ENCODE measurements at places on chromosomes 1 and 21.
A peak's percentile ranks its signal among the peaks of the same experiment; 100 is the strongest.

DNA sequence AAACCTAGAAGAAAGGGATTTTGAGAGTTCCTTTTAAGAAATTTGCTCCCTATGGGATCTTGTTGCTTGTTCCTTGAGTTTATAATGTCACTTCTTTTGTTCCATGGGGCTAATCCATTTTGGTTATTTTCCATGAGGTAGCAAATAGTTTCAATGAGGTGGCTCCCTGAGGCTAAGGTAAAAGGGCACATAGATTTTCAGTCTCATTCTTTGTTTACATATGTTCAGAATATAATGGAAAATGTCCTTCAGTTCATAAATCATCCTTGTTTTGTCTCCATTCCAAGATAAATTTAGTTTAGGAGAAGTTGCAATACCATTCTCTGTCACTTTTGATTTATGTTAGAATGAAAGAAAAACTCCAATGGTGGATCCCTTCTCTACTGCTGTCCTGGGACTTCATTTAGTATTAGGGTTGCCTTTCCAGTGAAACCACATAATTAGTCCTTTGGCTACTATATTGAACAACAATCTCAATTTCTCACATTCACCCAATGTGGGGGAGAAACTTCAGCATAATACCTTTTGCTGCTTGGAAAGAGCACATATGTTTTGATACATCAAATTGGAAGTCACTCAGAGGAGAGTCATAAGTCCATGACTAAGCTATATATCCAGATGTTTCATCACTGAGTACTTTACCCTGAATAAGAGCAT lies 80.9 kb upstream of the ADAMTS5 start:
- H3K27ac ChIP-seq: no peak overlapping the region
- H3K36me3 ChIP-seq: no peaks in the 10 kb centered on the region
- no peak for DNase-seq
- H3K4me3 ChIP-seq: no peak overlapping the region
- H3K27me3 ChIP-seq: no peaks in the 10 kb centered on the region

GRCh38 chr1:1085171-1085841 lies 11.2 kb upstream of the RNF223 start:
- DNase-seq: no peak
- H3K27ac ChIP-seq: no peak overlapping the region
- no peaks in the 10 kb centered on the region for H3K27me3 ChIP-seq
- H3K36me3 ChIP-seq: no peaks in the 10 kb centered on the region
- no peaks in the 10 kb centered on the region for H3K4me1 ChIP-seq

DNA sequence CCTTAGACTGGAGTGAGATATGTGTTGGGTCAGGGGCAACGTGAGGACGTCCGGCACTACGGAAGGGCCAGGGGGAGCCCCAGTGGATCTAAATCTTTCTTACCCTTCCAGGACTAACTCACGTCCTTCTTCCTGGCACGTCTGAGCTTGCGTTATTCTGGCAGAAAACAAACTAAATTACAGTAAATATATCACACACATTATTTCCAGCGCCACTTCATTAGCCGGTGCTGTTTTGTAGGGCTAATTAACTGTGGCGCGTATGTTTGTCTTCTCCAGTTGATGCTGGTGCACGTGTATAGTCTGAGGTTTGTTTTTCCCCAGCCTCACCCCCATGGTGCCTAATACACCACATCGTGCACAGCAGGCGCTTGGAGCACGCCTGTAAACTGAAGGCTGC lies 59.2 kb downstream of the TLR5 start:
- DNase-seq: no peak
- no peaks in the 10 kb centered on the region for H3K36me3 ChIP-seq
- no peaks in the 10 kb centered on the region for H3K27me3 ChIP-seq
- H3K27ac ChIP-seq: no peak overlapping the region
- peaks cover 9% of the 10 kb centered on the region for H3K4me1 ChIP-seq
- H3K4me3 ChIP-seq: no peak overlapping the region

DNA sequence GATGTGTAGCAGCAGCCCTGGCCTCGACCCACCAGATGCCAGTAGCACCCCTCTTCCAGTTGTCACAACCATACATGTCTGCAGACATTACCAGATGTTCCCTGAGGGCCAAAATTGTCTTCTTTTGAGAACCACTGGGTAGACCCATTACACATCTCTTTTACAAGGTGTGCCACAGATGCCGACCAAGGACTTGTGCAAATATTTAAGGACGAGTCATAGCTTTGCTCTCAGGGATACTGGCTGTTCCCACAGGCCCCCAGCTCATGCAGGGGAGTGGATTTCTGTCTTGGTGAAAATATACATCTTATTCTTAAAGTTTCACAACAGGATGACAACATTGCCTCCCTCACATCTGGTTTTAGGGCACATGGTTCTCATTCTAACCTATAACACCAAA lies 59.4 kb upstream of the ZBTB18 start:
- DNase-seq: no peak
- no peaks in the 10 kb centered on the region for H3K4me1 ChIP-seq
- H3K4me3 ChIP-seq: no peak overlapping the region

- H3K4me3 ChIP-seq: no peak overlapping the region
- H3K27me3 ChIP-seq: no peaks in the 10 kb centered on the region
- H3K27ac ChIP-seq: no peak overlapping the region
- H3K4me1 ChIP-seq: no peaks in the 10 kb centered on the region
- DNase-seq: no peak
These were observed 47.0 kb downstream of the SLC37A1 start for GRCh38 chr21:42560517-42561179.

DNA sequence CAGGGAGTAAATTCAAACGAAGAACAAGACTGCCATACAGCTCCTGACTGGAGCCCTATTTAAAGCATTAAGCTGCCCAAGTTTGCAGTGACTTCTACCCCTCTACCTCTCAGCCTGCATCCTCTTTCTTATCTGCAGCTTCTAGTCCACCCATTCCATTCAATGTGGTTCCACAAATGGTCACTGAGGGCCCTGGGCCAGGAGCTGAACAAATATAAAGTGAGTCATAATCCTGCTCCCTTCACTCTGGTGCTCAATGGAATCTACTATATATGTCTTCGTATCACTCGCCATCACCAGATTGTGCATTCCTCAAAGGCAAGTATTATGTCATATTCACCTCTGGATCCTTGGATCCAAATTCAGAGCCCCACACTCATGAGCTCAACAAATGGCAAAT lies 398.7 kb downstream of the BRINP2 start:
- no peak for DNase-seq
- H3K27ac ChIP-seq: no peak overlapping the region
- H3K4me3 ChIP-seq: no peak overlapping the region
- no peaks in the 10 kb centered on the region for H3K4me1 ChIP-seq
- no peaks in the 10 kb centered on the region for H3K27me3 ChIP-seq

- H3K4me1 ChIP-seq: no peaks in the 10 kb centered on the region
- H3K36me3 ChIP-seq: no peaks in the 10 kb centered on the region
These were observed 75.6 kb downstream of the PIGK start for GRCh38 chr1:77143529-77144121.

- H3K4me3 ChIP-seq: no peak overlapping the region
- no peak overlapping the region for H3K27ac ChIP-seq
- no peaks in the 10 kb centered on the region for H3K27me3 ChIP-seq
- DNase-seq: no peak
- no peaks in the 10 kb centered on the region for H3K4me1 ChIP-seq
- no peaks in the 10 kb centered on the region for H3K36me3 ChIP-seq
These were observed 153.8 kb downstream of the ACTL8 start for GRCh38 chr1:17908945-17909344.

DNA sequence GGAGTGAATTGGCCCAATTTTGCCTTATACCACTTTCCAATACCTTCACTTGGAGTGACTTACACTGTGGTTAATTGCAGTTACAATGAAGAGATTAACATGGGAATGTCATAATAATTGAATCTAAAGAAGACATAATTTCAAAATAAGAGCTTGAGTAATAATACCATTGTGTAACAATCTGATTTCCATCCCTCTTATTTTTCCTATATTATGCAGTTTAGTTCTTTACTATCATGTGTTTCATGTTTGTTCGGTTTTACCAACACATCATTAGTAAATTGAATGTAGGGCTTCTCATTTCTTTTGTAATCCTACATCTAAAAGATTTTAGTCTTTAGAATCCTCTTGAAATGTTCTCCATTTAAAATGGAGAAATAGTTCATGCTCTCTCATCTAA lies 19.2 kb upstream of the XPR1 start:
- DNase-seq: no peak
- peaks cover 34% of the 10 kb centered on the region for H3K4me1 ChIP-seq
- H3K4me3 ChIP-seq: no peak overlapping the region
- H3K27ac ChIP-seq: no peak overlapping the region

DNA sequence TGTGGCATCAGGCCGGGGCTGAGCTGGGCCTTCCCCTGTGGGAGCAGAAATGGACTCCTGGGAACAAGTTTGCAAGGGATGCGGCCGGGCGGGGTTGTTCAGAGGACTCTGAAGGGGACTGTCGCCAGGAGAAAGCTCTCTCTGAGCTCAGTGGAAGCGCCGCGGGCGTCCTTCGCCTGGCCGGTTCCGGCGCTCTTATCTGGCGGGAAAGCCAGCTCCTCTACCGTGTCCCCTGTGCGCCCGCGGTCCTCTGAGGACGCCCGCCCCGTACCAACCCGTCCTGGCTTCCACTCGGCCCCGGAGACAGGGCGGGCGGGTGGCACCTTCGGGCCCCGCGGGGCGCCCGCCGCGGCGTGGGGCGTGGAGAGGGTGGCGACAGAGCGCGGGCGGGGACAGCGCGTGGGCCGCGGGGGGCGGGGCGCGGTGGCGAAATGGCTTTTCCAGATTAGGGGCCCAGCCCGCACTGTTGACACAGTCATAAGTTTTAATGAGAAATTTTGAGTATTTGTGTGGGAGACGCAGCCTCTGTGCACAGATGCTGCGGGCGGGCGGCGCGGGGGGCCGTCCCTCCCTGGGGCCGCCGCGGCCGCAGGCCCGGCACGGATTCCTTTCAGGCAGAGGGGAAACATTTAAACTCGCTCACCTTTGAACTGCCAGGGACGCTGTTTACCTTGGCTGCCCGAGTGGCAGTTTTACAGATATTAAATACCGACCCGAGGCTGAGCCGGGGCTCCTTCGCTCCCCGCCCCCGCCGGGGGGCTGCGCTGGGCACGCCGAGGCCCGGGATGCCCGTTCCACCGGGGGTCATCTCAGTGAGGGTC lies 70.2 kb downstream of the FOXD2 start:
- peak overlapping the region; percentile 37 for H3K4me3 ChIP-seq
- no peaks in the 10 kb centered on the region for H3K36me3 ChIP-seq
- H3K4me1 ChIP-seq: peaks cover 3% of the 10 kb centered on the region
- peaks cover 93% of the 10 kb centered on the region for H3K27me3 ChIP-seq

GRCh38 chr1:117591252-117591651 lies 14.6 kb upstream of the TENT5C start:
- peaks cover 7% of the 10 kb centered on the region for H3K4me1 ChIP-seq
- no peak overlapping the region for H3K4me3 ChIP-seq
- no peak for DNase-seq
- H3K27ac ChIP-seq: no peak overlapping the region
- H3K36me3 ChIP-seq: no peaks in the 10 kb centered on the region
- H3K27me3 ChIP-seq: no peaks in the 10 kb centered on the region

DNA sequence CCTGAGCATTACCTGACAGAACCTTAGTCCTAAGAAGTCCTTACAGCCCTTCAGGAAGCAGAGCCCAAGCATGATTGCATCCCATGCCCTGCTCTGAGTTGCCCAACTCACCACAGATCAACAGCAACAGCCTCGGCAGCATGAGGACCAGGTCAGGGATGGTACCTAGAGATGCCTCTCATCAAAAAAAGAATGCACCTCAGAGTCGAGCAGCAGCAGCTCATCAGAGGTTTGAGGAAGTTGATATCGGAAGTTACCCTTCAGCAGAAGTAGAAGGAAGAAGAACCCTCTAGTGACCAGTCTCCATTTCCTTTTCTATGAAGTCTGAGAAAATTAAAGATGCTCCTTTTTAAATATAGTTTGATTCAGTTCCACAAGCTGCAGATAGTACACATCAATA lies at the start of gene FCRL1:
FCRL1 (minus strand) TSS at position 225 of the 400 bp plus-strand sequence; CDS start at position 142, 83 bp downstream.
- H3K27me3 ChIP-seq: no peaks in the 10 kb centered on the region
- H3K4me1 ChIP-seq: no peaks in the 10 kb centered on the region

GRCh38 chr1:87674791-87675190 lies 346.1 kb downstream of the LMO4 start:
- no peak overlapping the region for H3K4me3 ChIP-seq
- DNase-seq: no peak
- H3K27ac ChIP-seq: no peak overlapping the region
- H3K27me3 ChIP-seq: no peaks in the 10 kb centered on the region
- no peaks in the 10 kb centered on the region for H3K36me3 ChIP-seq
- no peaks in the 10 kb centered on the region for H3K4me1 ChIP-seq

DNA sequence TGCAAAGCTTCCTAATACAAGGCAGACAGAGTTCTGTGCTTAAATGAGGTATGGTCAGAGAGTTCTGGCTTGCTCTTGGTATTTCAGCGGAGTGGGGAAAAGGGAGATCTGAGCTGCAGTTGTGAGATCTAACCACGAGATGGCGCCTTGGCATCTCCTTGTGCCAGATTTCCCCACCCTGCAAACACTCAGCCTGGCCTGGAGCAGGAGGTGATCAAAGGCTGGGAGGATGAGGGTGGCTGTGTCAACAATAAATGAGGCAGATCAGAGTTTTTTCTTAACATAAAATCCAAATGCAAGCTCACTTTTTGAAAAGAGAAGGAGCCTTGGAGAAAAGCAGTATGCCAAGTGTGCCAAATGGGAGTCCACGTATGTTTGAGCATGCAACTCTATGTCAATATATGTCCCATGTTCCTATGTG lies 4.1 kb upstream of the TFAP2E start:
- H3K4me1 ChIP-seq: no peaks in the 10 kb centered on the region
- no peak overlapping the region for H3K27ac ChIP-seq
- H3K4me3 ChIP-seq: no peak overlapping the region
- peaks cover 52% of the 10 kb centered on the region for H3K27me3 ChIP-seq

GRCh38 chr1:39733161-39733560 lies 5.5 kb upstream of the PPIE start:
- H3K27ac ChIP-seq: no peak overlapping the region
- no peaks in the 10 kb centered on the region for H3K36me3 ChIP-seq
- DNase-seq: no peak
- H3K27me3 ChIP-seq: peaks cover 96% of the 10 kb centered on the region

All from cardiac muscle cell (in vitro differentiated cells and primary cell).